ENCODE measurements at places on chromosomes 2 and 18. TPM values are rescaled to one million over a fixed set of nuclear protein-coding genes. Genes with fewer than 3 reads are reported as not detected.

ITGA4 gene
- total RNA-seq = 0.18 TPM

TAF4B gene
- total RNA-seq = 12.3 TPM

SOWAHC gene
- 0.34 TPM for total RNA-seq

MATN3 gene
- not detected for total RNA-seq
